ENCODE measurements at places on chromosomes 2 and 18.

GRCh38 chr2:42246562-42246961 is 77.4 kb downstream of the EML4 start:
- DNase-seq, result no peak

DNA sequence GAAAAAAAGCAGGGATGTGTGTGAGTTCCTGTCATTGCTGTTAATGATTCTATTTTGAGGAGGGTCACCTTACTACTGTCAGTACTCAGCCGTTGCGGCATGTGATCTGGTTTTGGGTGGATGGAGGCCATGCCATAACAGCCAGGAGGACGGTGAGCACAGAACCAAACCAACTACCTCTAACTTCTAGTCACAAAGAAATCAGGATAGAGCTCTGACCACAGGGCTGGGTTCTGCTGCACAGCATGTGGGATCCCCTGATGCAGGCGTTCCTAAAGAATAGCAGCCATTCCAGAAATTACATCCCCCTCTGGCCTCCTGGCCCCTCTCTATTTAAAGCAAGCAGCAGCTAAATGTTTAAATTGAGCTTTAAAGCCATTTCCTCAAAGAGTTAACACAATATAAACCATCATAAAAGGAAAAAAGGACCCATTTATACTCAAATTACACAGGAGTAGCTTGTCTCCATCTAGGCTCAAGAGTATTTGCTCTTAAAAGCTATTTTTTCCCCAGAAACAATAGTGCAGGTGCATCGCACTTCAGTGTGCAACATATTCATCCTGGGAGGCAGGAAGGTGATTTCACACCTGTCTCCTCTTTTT is 786.4 kb downstream of the RNF144A start:
- DNase-seq, result no peak

DNA sequence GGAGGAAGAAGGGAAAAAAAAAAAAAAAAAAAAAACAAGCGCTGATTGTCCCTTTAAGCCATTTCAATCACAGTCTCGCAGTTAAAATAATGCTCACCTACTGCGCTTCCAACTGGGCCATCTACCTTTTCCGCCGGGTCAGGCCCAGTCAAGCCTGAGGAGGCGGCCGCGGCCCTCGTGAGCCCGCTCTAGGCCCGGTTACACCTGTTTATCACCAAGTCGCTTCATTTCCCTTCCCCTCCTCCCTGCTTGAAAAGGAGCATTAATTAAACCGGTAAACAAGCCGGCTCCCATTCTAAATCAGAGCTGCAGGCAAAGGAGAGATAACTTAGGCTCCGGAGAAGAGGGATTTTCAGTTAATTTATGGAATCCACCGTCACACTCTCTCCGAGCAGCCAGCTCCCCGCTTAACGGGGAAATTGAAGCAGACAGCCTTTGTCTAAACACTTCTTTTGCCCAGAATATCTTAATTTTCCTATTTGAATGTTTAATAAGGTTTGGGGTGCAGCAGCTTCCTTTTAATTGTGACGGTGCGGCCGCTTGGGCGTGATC is 140.1 kb upstream of the SIX3 start:
- no peak for DNase-seq

GRCh38 chr2:229270551-229271410 is at the start of gene PID1:
Gene PID1 (minus strand): TSS chr2:229271287. CDS start chr2:229271043, 244 bp downstream.
- peak; percentile 81 for DNase-seq

DNA sequence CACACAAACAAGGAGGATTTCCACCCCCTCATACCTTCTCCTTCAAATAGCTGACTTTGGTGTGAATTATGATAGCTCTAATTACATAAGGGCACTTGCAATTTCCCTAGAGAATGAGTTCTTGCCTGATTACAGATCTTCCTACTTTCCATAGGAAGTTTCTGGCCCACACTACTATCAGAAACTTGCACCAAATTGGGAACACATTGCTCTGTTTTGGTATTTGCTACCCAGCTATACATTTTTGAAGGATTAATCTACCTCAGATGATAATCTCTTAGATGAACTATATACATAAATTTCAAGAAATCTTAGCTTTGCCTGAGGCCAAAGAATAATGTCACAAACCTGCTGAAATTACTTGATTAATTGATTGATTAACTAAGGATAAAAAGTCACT is 4.9 kb downstream of the DCC start:
- no peak for DNase-seq

DNA sequence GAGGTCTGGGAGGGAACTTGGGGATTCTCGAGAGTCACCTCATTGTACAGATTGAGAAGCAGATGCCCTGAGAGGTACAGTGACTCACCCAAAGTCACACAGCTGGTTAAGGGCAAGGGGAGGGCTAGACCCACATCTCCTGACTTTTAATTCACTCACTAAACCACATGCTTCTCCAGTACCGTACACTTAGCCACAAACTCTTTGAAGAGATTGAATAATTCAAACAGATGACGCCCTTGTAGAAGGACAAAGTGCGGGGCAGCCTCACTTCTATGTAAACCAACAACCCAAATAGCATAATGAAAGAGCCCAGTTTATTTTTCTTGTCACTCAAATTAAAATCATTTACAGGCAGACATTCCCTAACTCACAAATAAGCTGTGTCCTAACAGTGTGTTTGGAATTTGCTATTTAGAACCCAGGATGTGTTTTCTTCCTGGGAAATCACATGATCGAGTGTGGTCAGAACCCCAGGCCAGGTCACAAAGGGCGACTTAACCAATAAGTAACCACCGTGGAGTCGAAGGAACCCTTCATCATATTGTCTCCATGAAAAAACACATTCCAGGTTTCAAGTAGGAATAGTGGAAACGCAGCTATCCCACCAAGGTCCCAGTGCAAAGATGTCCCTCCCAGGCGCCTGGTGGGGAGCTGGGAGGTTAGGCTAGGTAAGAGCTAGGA is 35.8 kb upstream of the PTPN4 start:
- DNase-seq, result peak; percentile 85

GRCh38 chr18:12543697-12544096 is 114.2 kb downstream of the SPIRE1 start:
- DNase-seq, result no peak
